ENCODE measurements at places on chromosomes 3 and 15.

DNA sequence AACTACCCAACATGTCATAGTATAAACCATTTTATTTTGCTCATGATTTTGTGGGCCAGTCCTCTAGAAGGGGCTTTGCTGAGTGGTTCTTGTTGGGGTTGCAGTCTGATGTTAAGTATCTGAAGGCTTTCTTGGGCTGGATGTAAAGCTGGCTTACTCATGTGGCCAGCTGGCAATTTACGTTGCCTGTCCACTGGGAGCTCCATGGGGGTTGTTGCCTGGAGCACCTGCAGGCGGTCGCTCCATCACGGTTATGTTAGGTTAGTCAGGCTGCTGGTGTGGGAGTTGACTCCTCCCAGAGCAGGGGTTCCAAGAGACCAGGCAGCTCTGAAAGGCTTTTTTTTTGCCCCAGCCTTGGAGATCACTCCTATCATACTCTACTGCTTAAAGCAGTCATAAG lies 98.1 kb downstream of the NR1D2 start:
- DNase-seq = no peak

DNA sequence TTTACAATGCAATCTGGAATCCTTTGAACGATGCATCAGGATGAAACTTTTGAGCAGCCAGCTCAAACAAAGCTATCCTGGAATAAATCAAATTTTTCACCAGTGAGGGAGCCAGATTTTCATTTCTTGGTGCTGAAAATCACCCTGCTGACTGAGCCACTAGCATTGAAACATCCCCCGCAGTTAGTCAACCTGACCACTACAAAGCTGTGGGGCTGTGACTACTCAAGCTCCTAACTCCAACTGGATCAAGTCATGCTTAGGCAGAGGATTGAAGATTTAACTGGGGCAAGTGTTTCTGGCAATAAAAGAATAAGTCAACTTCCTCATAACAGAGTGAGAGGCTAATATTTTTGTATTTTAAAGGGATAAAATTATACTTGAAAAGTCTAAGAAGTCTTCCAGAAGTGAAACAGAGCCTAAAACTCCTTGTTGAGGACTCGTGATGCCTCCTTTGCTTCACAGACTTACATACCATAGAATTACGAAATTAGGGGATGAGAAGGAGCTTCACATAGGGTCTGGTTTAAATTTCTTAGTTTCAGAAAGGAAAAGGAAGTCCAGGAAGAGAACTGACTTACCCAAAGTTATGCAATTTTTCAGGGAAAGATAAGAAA lies 177.8 kb downstream of the SERPINI1 start:
- DNase-seq = no peak

DNA sequence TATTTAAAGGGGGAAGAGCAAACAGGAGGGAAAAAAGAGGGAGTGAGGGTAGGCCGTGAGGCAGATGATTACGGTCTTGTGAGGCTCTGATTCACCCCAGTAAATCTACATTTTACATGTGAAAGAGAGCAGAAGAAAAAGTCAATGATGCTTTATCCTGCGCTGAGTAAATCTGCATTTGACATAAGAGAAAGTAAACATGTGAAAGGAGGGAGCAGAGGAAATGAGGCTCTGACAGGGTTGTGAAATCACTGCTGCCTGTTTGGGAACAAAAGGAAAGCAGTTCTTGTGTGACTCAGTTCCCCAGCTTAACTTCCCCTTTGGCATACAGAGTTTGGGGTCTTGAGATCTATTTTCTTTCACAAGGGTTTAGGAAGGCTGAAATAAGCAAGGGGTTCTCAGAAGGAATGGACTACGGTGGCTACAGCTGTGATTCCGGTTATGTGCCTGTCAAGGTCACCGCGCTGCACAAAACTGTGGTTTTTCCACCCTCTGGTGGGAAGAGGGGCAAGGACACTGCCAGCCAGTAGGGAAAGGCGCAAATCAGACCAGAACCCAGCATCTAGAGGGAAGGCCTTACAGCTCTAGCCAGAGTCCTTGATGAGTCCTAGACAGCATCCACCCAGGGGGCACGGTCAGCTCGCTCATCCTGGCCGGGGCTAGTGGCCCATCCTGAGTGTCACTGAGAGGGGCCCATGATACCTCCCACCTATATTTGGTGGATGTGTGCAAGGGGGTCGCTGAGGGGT lies 18.9 kb upstream of the HCN4 start:
- DNase-seq = no peak

DNA sequence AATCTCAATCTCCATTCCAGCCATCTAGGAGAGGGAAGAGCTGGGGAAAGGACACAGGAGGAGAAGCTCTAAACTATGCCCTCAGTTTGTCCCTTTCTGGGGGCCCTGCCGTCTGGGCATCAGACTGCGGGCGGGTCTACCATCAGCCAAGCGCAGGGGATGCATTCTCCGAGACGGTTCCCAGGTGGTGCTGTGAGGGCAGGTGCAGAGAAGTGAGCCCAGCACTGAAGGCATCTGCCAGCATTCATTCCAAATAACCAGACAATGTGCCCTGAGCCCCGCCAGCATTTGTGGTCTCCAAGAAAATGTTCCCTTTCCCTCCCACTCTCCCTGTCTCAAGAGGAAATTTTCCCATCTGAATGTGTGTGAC lies 265.7 kb downstream of the XXYLT1 start:
- no peak for DNase-seq

DNA sequence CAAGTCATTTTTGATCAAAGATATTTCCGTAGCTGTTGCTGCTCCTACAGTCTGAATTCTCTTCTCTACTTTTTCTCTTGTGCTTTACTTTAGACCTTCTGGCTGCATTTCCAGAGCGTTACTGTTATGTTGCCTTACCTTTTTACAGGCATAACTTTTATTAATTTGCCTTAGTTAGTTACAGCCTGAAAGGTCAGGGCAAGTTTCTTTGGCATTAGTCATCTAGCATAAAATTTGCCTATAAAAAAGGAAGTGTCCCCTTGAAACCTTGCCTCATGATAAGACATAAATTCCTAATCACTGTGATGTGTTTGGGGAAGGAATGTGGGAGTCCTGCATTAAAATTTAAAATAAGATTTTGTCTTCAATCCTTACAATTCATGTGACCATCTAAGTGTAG lies 618.5 kb downstream of the NR2F2 start:
- DNase-seq = no peak

- DNase-seq = no peak
Observed at GRCh38 chr3:40951636-40952035, 247.7 kb upstream of the CTNNB1 start.

DNA sequence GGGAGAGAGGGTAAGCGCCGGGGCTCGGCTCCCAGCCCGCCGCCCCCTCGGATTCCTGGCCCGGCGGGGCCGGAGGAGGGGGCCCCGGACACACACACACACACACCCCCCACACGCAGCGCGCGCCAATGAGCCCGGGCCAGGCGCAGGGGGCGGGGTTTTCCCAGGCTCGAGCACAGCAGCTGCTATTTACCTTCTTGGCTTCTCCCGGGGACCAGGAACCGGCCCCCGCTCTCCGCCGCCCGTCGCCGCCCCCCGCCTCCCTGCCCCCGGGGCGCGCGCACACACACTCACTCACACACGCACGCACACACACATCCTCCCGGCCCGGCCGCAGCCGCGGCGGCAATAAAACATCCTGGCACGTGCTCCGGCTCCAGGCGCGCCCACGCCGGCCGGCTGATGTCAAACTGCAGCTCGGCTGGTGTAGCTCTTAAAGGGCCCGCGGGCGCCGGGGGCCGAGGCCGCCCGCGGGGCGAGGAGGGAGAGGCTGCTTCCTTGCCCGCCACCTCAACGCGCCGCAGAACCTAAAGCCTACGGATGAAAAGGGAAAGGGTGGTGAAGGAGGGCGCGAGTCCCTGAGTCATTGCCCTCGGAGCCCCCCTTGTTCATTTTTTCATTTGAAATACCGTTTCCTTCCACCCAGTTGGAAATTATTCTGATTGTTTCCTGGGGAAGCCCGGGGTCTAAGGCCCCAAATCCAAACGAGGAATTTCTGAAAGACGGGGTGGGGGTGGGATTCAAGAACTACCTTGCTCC lies 1.0 kb upstream of the HES1 start:
- DNase-seq = peak; percentile 82

GRCh38 chr3:88059380-88060170 lies 520 bp downstream of the ZNF654 start:
- DNase-seq = no peak

DNA sequence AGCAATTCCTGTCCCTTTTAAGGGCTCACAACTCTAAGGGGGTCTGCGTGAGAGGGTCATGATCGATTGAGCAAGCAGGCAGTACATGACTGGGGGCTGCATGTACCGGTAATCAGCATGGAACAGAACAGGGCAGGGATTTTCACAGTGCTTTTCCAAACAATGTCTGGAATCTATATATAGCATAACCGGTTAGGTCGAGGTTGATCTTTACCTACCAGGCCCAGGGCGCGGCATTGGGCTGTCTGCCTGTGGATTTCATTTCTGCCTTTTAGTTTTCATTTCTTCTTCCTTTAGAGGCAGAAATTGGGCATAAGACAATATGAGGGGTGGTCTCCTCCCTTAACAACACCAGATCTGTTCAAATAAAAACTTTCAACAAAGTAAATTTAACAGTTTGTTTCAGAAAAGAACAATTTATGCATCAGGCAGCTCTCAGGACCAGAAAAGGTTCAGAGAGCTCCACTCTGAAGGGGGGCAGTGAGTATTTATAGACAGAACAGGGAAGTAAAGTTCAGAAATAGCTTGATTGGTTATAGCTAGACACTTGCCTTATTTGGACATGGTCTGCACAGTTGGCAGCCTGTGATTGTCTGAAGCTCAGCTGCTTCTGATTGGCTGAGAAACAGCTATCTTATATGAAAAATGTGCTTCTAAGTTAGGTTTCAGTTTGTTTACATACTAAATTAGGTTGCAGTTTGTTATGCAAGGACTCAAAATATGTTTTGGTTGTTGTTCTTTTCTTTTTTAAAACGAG lies 17.2 kb upstream of the B4GALT4 start:
- no peak for DNase-seq

DNA sequence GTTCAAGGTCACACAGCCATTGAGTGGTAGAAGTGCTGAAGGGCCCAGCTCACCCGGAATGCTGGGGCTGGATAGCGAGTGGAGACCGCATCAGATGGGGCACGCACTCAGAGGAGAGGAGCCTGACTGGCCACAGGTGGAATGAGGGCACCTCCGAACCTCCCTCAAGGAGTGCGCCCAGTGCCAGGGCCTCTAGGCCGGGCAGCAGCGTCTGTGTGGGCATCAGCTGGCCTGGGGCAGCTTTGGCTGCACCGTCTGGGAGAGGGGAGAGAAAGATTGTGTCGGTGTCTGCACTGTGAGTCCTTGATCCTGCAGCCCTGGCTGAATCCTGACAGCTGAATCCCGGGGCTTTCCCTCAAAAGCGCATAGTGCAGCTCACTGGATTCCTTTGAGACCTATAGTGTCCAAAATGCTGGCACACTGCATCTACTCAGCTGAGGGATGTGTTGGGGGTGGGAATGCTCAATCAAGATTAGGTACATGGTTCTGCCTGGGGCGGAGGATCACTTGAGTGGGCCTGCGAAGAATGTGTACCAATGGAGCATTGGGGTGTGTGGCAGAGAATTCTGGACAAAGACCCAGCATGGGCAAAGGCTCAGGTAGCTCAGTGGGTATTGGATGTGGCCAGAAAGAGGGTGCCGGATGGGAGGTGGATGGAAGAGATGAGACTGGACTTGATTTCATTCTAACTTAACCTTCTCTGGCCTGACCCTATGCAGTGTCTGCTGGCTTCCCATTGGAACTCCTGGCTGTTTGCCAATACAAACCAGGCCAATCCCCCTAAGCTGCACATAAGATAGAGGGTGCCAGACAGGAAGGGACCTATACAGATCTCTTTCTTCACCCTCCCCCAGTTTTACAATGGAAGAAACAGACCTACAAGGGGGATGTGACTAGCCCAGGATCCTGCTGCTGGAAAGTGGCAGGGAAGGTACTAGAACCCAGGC lies 950 bp downstream of the ANKDD1A start:
- DNase-seq = no peak

DNA sequence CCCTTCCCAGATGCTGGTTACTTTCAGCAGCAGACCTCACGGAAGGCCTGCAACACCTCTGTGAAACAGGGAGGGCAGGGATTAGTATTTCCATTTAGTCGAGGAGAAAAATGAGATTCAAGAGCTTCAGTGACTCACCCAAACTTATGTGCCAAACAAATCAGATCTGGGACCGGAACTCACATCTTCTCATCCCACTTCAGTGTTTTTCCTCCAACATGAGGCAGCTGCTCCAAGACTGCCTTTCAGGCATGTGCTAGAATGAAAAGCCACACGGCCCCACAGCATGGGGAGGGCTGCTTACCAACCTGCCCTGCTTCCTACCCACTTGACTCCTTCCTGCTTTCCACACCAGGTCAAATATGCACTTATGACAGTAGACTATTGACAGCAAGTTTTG lies 129.4 kb upstream of the SLC24A5 start:
- DNase-seq = no peak

- DNase-seq = no peak
Observed at GRCh38 chr15:31308185-31308639, 18.4 kb upstream of the KLF13 start.

- DNase-seq = no peak
Observed at GRCh38 chr3:150521463-150521862, 24.8 kb downstream of the SERP1 start.

DNA sequence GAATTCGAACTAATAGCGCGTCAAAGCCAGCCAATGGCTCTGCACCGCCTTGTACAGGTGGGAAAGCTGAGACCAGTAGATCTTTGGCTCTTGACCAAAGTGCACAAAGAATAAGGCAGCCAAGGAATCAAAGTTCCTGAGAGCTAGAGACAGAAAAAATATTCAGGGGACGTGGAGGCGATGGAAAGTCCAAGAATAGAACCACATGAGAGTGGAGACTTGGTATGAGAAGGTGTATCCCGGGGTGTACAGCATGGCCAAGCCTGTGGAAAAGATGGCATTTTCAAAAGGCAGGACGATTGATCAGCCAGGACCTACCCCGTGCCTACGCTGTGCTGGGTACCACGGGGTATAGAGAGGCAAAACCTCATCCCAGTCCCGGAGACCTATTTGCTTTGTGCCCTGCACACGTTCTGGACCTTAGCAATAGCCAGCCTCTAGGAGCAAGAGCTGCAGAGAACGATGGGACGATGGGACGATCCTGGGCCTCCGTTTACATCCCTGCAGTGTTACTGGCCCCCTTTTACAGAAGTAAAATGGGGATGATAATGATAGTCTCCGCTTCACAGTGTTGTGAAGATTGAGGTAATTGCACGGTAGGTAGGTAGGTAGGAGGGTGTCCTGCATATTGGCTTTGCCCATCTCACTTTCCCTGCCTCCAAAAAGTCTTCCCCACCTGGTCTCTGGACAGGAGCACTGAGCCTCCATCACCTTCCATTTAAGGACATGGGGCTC lies 583 bp upstream of the RBSN start:
- peak; percentile 30 for DNase-seq

- DNase-seq = peak; percentile 1
Observed at GRCh38 chr15:47987908-47988532, 132.8 kb upstream of the SLC24A5 start.

GRCh38 chr3:186605078-186605477 lies 7.8 kb upstream of the AHSG start:
- no peak for DNase-seq

Data from amygdala (tissue), 56 donors.